ENCODE measurements at places on chromosomes 11 and 22.

DNA sequence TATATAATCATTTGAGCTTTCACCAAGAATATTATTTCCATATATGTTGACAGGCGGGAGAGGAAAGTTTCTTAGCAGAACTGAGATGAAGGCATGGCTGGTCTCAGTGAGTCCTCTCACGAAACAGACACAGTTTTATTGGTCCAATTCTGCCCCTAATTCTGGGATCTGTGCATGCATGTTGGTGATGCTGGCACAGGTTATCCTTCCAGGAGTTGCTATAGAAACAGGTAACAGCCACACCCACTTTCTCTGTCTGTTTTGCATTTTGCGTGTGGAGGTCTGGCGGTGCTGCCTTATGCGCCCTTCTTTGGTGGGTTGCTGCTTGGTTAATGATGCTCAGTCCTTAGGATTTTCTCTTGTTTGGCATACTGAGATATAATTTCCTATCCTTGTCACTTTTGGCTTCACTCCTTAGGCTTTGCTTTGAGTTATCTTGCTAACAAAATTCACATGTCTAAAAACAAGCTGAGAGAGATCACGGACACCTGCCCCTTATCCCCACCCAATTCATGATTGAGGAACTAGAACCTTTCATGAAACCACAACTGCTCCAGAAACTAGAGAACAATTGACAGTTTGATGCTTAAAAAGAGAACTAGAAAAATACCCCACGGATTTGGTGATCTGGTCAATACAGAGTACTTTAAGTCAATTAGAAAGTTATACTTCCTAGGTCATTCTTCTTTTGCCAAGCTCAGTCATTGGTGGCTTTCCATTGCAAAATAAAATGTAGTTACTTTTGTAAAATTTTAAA is 189.3 kb downstream of the FAT3 start:
- no peak for DNase-seq

GRCh38 chr11:2401436-2401984 is 960 bp downstream of the TSSC4 start:
- no peak for DNase-seq

DNA sequence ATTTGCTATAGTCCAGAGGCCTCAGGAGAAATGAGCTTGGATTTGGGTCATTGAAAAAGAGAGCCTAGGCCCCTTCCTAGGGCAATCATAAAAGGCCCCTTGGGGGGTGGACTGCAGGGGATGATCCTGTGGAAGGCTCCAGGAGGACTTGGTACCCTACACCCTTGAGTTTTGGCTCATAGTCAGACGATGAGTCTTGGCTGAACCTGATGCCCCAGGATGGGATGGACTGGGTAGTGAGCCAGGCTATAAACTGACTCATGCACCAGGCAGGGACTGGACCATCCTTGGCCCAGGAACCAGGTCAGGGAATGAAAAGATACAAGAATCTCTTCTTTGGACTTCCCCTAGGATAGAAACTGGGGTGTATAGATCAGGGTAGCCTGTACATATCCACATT is 54.2 kb downstream of the NAV2 start:
- DNase-seq = no peak

DNA sequence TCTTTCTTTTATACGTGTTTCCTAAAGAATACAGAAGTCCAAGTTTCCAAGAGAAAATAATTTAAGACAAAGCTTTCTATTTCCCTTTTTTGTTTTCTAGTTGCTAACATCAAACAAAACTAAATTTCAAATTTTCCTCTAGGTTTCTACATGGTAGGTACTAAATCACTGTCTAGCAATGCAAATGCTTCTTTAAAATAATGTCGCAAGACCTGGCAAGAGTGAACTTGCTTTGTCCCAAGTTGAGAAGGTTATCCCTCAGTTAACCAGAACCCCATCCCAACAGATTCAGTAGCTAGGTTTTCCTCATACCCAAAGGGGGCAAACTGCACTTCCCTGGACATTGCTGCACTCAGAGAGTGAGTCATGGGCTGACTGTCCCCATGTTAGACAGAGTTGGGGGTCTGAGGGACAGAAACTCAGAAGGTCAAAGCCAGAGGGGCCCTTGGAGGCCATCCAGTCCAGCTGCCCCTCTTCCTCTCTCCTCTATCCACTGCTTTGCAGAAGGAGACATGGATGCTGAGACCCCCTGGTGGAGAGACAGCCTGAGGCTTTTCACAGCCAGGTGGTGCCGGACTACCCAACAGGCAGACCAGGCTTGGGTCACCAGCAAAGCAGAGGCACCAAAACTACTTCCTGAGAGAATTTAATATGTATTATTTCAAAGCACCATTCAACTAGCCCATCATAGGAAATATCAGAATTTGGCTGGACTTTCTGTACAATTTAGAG is 23.1 kb downstream of the OR2AT4 start:
- DNase-seq = no peak
